Uterine smooth muscle cell (primary cell): ENCODE measurements at places on chromosomes 11 and 22. TPM values are rescaled to one million over a fixed set of nuclear protein-coding genes. Genes with fewer than 3 reads are reported as not detected.

TMEM9B gene
- 33.6 and 39.4 TPM in 2 replicates for total RNA-seq

P2RX6 gene
- total RNA-seq, result 0.44 and 2.5 TPM in 2 replicates

LINC01488 gene
- not detected in 2 replicates for total RNA-seq

GGT5 gene
- 1.2 and 1.9 TPM in 2 replicates for total RNA-seq

APOA5 gene
- total RNA-seq, result not detected in 2 replicates

RASL10A gene
- total RNA-seq, result not detected in 2 replicates

FADS1 gene
- total RNA-seq, result 105 and 168 TPM in 2 replicates

PRR33 gene
- not detected in 2 replicates for total RNA-seq

TSPAN18 gene
- total RNA-seq, result 0.12 TPM in 1 of 2 replicates, not detected in the other

FOSL1 gene
- 21.4 and 63.9 TPM in 2 replicates for total RNA-seq

PIK3IP1 gene
- 22.2 and 22.7 TPM in 2 replicates for total RNA-seq

DEFB131B gene
- total RNA-seq, result not detected in 2 replicates
